ENCODE measurements at places on chromosomes 3 and 15.

DNA sequence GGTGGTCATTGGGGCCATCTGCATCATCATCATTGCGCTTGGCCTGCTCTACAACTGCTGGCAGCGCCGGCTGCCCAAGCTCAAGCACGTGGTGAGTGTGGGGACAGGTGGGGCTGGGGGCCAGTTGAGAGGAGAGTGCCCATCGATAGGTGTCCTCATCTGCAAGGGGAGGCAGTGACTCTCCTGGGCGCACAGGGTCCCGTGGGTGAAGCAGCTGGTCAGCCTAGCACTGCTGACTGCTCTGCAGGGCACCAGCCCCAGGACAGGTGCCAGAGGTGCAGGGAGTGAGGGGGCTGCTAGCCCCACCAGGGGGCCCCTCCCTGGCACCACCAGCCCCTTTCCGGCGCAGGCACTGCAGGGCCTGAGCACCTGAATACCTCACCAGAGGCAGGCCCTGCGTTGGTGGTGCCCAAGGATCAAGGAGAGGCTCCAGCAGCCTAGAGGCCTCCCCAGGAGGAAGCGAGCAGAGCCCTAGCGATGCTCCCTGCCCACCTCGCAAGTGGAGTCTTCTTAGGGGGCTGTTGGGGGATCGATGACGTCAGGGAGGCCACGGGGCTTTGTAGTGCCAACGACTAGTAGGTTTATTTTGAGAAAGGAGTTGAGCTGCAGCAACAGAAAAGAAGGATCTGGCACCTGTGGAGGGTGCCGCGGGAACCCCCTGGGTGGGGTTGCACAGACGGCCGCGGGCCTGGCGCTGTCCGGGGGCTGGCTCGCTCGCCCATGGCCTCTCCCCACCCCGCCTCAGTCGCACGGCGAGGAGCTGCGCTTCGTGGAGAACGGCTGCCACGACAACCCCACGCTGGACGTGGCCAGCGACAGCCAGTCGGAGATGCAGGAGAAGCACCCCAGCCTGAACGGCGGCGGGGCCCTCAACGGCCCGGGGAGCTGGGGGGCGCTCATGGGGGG is 976 bp upstream of the ABTB1 start:
- DNase-seq, result no peak

DNA sequence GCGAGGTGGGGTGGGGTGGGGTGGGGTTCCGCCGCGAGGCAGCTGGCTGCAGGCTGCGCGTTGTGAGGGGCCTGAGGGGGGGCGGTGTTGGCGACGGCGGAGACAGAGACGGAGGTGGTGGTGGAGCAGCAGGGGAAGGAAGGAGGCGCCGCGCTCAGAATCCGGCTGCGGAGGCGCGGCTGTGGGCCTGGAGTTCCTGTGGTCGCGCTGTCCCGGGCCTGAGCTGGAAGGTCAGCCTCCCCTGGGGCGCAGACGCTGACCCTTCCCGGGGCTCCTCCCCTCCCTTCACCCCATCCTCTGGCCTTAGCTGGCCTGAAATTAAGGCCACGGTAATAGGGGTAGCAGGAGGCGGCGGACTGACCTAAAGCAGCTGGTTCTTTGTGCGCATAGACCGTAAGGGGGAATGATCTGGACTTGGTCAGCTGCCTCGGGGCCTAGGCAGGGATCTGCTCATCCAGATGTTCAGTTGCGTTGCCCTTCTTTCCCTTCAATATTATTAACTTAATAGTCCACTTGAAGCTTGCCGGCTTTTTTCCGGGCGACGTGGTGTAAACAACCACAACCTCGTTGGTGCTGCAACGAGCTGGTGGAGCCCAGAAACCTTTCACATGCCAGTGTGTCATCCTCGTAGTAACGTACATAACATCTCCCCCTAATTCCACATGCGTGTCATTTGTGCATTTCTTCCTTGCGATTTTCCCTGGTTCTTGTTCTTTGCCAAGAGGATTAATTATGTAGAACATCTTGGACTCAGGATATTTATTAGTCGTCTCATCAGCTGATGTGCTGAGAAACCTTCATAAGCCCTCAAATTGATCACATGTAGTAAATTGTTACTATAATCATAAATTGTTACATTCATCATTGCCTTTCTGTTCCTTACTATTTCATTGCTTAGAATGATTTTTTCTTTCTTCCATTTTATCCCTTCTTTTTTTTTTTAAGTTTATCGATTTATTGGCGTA is 626 bp downstream of the SEC62 start:
- peak; percentile 10 for DNase-seq

DNA sequence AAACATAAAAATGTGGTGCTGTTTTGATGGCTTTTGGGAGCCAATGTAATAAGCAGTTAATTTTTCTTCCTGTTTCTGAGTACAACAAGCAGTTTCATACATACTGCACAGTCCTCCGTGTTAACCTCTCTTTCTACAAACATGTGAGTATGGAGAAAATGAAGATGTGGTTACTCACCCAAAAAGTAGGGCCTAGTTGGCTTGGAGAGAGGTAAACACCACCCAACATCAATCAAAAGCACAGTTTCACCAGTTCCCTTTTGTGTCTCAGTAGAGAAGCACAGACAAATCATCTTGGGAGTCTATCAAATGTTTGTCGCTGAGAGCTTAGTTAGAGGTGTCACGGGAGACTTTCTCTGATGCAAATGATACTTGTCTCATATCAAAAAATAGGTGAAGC is 320.2 kb downstream of the UNC13C start:
- DNase-seq, result no peak

- DNase-seq, result no peak
These were observed 105.7 kb downstream of the PPP2R3A start for GRCh38 chr3:136070953-136071949.

- no peak for DNase-seq
These were observed 242.2 kb downstream of the SLCO3A1 start for GRCh38 chr15:92095693-92096092.

- DNase-seq, result no peak
These were observed 28.5 kb upstream of the APOD start for GRCh38 chr3:195612075-195612800.

DNA sequence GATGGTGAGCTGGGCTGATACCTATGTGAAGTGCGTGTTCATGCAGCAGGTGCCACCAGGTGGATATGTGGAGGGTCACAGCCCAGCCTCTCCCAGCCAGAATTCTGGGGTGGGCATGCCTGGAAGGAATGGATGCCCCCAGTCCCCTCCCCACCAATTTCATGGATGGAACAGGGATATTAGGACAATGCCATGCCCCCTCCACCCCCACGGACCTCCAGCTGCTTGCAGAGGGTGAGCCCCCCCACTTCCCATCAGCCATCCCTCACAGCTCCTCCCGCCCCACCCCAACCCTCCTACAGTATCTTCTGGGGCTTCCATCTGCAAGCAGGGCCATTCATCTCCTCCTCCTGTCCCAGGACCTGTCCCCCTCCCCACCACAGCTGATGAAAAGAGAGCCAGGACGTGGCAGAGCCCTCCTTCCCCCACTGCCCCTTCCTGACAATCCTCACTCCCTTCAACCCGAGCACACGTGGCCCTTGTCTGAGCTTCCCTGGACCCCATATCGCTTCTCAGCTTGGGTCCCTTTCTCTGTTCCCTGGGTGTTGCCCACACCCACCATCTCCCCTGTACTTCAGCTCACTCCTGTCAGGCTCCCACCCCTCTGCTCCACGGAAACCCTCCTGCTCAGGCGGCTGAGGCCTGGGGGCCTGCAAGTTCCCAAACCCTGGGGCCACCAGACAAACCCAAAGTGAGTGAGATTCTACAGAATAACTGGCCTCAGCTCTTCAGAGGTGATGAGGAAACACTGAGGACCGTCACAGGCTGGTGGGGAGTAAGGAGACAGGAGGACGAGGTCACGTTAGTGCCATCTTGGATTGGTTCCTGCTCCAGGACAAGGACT is 2.8 kb upstream of the SEMA3G start:
- DNase-seq, result no peak

- no peak for DNase-seq
These were observed 68.1 kb downstream of the IMPG2 start for GRCh38 chr3:101252307-101252706.

- DNase-seq, result no peak
These were observed 265.5 kb upstream of the ROPN1 start for GRCh38 chr3:124257336-124257864.

- no peak for DNase-seq
These were observed 115.3 kb downstream of the XXYLT1 start for GRCh38 chr3:195155570-195156241.

DNA sequence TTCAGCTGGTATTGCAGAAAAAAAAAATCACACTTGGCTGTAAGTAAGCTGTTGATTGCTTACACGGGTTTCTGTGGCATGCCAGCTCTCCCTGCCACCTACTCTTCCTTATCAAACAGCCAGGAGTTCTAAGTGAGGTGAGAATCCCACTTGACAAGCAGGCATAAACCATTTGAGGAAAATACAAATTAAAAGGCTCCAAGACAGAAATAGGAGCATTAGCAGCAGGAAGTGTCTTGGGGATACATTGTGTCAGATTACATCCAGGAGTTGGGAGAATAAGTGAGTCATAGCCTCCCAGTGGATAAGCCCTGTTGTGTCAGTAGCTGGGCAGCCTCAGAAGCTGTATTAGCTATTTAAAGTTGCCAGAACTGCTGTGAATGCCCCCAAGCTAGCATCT is 256.0 kb downstream of the CNTN4 start:
- DNase-seq, result no peak

- DNase-seq, result no peak
These were observed 5.5 kb downstream of the SHOX2 start for GRCh38 chr3:158100681-158101080.

- peak; percentile 60 for DNase-seq
These were observed 37.2 kb downstream of the SLC6A6 start for GRCh38 chr3:14439501-14440167.

- no peak for DNase-seq
These were observed 2.9 kb downstream of the FMN1 start for GRCh38 chr15:33191591-33191990.

GRCh38 chr3:193816656-193817311 is 223.8 kb downstream of the OPA1 start:
- DNase-seq, result peak; percentile 31

GRCh38 chr3:137946356-137946973 is 63.5 kb upstream of the CLDN18 start:
- peak; percentile 76 for DNase-seq

DNA sequence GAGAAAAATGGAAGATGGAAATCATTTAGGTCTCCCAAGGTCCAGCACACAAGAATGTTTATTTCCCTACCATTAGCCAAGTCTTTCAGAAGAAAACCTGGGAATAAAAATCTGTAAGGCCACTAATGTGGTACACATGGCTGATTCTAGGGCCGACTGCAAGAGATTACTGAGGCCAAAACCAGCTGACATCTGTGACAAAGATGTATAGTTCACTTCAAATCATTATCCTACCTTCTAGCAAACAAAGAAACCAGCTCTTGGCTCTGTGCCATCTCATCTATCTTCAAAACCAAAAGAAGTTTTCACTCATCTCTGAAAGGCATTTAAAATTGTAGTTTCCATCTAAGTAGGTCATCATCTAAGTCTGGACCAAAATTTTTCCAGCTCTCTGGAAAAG is 43.9 kb downstream of the ERC2 start:
- DNase-seq, result no peak

GRCh38 chr15:37788330-37788729 is 146.1 kb upstream of the TMCO5A start:
- no peak for DNase-seq

GRCh38 chr15:29670266-29670665 is 152.0 kb downstream of the TJP1 start:
- no peak for DNase-seq

DNA sequence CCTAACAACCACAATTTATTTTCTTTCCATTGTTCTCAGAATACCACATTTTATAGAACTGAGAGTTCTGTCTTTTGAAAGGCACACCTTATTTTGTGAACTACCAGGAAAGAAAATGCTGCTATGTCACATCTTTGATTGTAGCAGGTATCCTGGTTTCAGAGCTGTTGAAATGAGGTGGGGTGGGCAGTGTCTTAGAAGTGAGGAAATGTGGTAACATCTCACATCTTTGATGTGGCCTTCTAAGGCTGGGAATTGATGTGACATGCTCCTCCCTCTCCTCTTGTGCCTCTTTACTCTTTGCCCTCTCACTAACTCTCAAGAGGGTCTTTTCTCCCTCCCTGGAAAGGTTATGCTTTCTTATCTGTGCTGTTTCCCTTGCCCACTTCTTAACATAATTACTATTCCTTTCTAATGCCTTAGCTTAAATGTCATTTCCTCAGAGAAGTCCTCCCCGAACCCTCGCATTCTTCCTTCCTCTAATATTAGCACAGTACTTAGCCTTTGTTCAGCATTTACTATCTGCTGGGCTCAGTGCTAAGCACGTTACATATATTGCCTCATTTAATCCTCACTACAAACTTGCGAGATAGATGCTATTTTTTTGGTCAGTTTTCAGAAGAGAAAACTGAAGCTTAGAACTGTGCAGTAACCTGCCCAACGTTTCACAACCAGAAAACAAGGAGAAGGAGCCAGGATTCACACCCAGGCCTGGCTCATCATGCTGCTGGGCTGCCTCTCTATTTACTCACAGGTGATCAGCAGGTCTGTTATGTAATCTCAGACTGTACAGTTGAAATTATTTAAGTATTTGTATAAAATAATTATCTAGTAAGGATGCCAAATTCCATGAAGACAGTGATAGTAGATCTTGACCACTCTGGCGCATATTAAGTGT is 24.0 kb upstream of the SPTSSB start:
- DNase-seq, result no peak

DNA sequence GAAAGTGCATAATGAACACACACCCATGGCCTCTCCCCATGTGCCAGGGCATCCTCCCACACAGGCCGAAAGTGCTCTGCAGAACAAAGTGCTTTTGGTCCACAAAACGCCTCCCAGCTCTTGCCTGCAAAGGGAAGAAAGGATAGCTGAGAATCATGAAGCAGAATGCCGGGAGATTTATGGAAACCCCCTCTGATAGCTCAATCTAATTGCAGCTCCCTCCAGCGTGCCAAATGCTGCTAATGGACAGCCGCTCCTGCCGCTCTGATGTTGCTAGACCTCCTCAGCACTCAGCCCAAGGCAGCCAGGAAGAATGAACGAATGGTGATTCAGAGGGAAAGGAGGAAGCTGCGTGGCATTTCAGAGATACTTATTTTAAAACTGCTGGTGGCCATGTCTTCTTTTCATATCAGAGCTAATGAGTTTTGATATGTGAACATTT is 145.3 kb downstream of the TJP1 start:
- no peak for DNase-seq

DNA sequence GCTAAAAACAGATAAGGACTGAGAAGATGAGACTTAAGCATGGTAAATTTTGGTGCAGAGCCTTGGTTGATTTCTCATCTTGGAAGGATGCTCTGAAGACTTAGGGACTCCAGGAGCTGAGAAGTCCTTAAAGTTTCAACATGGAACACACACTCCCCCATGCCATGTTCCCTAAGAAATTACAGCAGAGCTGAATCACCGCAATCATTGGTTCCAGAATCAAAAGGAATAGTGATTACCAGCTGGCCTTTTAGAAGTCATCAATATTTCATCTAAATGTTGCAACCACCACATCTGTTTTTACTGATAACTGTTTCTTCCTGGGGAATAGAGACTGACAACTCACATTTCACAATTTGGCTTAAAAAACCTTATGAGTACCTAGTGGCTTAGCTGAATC is 229.3 kb downstream of the MINAR1 start:
- no peak for DNase-seq

- DNase-seq, result no peak
These were observed 372.7 kb downstream of the SHQ1 start for GRCh38 chr3:72475258-72476138.

Data from NCI-H1436 (cell line).